ENCODE measurements at places on chromosomes 7 and 10.

- DNase-seq = no peak
Observed at GRCh38 chr10:114504769-114505579, 100.7 kb upstream of the AFAP1L2 start.

GRCh38 chr7:68688416-68689086, 909.7 kb upstream of the AUTS2 start:
- DNase-seq = no peak

DNA sequence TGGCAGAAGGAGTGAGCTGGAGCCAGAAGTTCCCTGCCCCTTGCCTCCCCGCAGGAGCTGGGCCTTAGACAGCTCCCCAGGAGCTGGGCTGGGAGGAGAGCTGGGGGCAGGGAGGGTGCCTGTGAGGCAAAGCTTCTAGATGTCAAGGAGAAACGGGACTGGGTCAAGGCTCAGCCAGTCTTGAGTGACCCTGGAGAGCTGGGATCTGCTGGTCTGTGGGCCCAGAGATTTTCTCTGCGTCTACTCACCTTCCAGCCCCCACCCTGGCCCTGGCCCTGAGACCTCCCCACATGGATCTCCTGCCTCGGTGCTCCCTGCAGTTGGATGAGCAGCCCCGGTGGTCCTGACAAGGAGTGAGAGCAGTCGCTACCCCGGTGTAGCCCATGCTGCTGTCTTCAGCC, 20.3 kb upstream of the SHH start:
- no peak for DNase-seq

DNA sequence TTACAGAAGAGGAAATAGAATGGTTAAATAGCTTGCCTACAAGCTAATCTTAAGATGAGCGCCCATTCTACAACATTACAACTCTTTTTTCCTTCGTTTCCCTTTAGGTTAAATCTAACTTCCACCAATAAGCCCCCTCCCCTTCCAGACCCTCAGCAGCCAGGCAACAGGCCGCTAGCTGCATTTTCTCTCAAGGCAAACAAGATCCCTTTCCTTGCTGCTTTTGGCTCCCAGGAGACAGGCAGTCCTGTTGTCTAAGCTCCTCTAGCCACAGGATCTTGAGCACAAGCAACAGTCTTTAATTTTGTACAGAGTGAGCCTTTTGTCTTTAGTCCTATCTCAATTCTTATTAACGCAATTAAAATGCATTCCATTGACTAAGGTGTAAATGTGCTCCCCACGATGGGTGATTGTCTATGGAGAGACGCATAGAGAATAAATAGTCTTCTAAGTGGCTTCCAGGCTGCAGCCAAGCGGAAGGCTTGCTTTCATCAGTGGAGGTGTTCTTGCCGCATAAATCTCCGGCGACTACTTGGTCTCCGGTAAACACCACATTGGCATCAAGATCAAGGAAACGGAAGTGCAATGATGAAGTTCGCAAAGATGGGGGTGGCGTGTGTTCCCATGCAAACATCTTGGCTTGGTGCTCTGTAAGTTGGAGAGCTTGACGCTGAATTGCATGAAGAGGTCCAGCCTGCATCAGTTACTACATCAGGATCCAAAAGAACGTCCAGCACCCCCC, 181.9 kb upstream of the LYZL2 start:
- no peak for DNase-seq

DNA sequence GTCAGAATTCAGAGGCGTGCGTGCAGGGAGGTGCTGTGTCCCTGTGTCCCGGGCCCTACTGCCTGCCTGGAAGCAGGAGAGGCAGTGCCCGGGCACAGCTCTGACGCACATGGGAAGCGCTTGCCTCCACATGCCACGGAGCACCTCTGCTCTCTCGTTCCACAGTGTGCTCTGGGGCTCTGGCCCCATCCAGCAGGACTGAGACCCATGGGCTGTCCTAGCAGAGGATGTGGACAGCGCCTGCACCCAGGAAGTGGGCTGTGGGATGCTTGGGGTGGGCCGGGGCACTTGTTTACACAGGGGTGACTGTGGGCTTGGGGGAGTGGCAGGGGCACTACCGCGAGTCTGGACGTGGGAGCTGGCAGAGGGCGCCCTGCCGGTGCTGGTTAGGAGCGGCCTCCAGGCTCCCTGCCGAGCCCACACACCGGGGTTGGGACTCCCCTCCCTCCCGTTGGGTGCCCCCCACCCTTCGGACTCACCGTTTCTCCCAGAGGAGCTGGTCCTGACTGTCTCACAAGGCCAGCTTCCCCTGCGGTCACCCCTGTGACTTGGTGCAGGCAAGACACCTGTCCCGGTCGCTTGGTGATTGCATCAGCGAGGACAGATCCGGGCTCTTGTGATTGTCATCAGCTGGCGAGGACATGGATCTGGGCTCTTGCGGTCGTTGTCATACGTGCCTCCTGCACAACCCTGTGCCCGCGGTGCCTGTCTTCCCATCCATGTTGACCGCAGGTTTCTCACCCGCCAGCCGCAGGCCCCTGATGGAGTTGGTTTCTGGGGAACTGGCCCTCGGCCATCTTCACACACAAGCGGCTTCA, 83.1 kb downstream of the NKX6-2 start:
- no peak for DNase-seq

- no peak for DNase-seq
Observed at GRCh38 chr7:29285861-29286260, 91.3 kb downstream of the CHN2 start.

DNA sequence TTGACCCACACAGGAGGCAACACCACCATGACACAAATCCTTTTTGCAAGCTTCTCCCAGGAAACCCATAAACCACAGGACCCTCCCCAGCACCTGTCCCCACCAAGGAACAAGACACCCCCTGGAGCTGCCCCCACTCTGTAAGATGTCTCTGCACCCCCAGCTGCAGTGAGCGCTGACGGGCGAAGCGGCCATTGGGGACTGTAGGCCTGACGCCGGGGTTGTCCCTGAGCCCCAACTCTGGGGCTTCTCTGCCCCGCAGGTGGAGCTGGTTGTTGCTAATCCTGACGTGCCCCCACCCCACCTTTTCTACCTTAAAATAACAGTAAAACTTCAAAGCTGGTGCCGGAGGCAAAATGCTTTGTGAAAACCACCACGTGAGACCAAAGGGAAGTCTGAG, 94.7 kb upstream of the PPP2R2D start:
- no peak for DNase-seq

DNA sequence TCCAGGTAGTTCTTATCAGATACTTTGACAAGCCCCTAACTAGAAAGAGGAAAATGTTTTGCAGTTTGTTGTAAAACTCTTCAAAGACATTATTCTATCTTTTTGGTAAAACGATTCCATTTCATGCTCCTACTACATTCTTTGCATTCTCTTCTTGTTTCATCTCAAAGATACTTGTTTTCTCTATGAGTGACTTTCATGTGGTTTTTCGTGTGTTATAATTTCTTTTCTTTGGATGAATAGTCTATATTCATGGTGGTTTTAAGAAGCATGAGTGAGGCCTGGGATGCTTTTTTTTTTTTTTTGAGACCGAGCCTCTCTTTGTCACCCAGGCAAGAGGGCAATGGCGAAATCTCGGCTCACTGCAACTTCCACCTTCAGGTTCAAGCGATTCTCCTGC, 292.5 kb upstream of the LYZL1 start:
- no peak for DNase-seq

GRCh38 chr10:73964743-73965142, 33.2 kb upstream of the VCL start:
- DNase-seq = no peak

- no peak for DNase-seq
Observed at GRCh38 chr10:124999433-125000365, 57.8 kb downstream of the ZRANB1 start.

GRCh38 chr10:106711313-106711906, 453.1 kb downstream of the SORCS1 start:
- DNase-seq = peak; percentile 11

- DNase-seq = no peak
Observed at GRCh38 chr7:100171840-100172239, 3.4 kb upstream of the GAL3ST4 start.

GRCh38 chr10:104689105-104689504, 48.0 kb downstream of the SORCS3 start:
- DNase-seq = no peak

DNA sequence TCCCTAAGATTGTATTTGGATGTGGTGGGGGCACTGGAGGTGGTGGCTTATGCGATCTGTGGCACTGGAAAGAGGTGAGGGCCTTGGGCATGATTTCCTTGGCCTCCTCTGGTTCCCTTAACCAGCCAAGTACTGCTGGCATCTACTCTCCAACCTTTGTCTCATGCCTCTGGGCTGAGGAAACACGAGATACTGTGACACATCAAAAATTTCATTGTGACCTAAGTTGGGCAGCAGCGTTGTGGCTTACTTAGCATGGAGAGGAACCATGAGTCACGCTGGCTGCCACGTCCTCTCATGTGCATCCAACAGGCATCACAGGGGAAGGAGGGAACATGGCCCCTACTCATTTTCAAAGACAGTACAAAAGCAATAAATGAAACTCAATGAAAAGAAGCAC, 29.7 kb upstream of the GSDME start:
- no peak for DNase-seq

- no peak for DNase-seq
Observed at GRCh38 chr7:41942468-41943093, 239.7 kb upstream of the INHBA start.

DNA sequence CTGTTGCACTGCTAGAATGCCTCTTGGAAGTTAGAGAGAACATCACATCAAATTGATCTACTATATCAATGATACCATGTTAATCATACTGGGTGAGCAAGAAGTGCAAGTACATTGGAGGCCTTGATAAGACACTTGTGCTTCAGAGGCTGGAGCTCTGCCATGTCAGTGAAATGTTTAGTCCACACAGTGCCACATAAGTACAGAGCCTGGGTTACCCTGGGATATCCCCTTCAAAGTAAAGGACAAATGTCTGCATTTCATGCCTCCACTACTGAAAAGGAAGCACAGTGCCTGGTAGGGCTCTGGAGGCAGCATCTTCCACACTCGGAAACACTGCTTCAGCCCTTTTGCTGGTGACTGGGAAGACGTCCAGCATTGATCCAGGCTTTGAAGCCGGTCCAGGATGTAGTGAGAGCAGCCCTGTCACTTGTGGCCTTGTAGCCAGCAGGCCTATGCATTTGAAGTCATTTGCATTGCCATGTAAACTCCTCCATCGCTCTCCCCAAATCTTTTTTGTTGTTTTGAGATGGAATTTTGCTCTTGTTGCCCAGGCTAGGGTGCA, 15.7 kb upstream of the STN1 start:
- DNase-seq = no peak

DNA sequence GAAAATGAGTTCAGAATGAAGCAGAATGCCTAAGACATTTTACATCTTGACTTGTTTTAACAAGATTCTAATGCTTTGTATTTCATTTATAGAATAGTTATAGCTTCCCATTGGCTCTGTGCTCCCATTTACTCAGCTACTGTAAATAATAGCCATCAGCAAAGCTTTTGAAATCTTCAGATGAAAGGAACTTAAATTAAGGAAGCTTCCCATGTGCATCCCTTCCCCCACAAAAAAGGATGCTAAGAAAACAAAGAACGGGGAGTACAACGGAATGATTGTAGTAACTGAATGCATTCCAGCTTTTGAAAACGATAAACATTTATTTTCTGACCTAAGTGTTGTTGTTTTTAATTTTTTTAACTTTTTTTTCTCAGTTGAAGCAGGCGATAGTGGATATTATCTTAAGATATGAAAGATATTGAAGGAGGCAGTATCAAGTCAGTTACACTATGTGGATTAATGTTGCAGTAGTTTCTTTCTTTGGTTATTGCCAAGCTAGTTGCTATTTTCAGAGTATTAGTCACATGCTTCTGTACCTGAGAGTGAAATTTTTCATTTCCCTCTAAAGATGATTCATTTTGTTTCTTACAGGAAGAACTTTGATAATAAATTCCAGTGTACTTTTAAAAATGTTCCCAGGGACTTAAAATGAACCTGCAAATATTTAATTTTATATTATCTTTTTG, 129.2 kb downstream of the KCND2 start:
- no peak for DNase-seq

DNA sequence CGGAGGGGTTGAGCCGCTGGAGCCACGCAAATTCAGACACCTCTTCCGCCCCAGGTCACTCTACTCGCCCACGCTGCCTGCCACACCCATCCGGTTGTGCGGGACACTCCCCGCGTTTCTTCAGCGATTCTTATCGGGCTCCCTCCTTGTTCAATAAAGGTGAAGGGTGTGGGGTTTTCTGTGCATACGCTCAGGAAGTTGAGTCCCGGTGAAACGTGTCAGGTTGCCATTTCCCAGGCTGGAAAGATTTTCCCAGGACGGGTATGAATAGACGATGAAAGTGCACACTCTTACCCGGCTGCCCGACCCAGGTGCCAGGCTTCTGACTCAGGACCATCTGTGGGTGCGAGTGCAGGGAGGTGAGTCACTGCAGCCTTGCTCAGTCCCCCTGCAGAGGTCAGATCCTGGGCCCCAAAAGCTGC, 22.0 kb downstream of the KLF6 start:
- no peak for DNase-seq

DNA sequence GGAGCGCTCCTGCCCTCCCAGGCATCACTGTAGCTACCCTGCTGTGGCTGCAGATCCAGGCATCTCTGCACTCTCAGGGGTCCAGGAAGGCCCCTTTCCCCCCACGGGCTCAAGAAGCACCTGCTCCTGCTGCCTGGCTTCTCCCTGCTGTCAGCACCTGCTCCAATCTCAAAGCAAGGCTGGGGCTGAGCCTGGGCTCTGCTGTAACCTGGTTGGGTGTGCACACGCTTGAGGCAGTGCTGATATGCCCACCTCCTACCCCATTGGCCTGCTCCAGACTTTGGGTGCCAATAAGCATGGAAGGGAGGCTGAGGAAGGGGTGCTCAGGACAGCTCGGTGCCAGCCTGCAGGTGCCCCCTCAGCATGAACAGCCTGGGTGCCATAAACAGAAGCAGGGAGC, 185.0 kb downstream of the ZNF438 start:
- DNase-seq = no peak

DNA sequence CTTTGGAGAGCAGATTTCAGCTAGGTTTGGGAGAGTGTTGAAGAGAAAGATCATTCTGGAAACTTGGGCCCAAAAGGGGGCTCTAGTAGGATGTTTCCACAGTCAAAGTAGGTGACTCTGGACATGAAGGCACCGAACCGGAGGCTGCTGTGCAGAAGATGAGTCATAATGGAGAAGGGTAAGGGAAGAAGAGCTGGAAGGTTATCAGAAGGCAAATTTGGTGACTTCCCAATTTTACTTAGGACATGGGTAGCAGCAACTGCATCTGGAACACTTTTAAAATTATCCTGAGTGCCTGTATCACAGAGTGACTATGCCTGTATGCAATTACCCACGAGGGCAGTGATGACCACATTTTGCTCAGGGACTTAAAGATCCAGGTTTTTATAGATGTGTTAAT, 38.8 kb downstream of the PIK3AP1 start:
- DNase-seq = no peak

DNA sequence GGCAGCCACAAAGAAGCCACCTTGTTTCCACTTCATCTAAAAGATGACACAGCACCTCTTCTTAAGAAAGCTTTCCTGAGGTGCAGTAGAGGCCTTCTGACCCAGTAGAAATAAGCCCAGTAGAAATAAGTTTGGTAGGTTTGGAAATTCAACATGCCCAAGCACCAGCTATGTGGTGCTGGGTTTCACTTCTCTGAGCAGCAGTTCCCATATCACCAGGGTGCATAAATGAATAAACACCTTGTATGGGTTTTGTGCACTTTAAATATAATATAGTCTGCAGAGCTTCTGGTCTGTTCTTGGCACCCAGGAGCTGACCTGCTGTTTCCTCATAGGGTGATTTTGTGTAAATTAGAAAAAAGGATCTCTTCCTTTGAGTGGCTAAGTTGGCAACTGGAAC, 492.4 kb upstream of the SORCS1 start:
- DNase-seq = no peak
